ENCODE measurements at places on chromosomes 11 and 22. TPM values are rescaled to one million over a fixed set of nuclear protein-coding genes. Genes with fewer than 3 reads are reported as not detected.
A peak's percentile ranks its signal among the peaks of the same experiment; 100 is the strongest.

DNA sequence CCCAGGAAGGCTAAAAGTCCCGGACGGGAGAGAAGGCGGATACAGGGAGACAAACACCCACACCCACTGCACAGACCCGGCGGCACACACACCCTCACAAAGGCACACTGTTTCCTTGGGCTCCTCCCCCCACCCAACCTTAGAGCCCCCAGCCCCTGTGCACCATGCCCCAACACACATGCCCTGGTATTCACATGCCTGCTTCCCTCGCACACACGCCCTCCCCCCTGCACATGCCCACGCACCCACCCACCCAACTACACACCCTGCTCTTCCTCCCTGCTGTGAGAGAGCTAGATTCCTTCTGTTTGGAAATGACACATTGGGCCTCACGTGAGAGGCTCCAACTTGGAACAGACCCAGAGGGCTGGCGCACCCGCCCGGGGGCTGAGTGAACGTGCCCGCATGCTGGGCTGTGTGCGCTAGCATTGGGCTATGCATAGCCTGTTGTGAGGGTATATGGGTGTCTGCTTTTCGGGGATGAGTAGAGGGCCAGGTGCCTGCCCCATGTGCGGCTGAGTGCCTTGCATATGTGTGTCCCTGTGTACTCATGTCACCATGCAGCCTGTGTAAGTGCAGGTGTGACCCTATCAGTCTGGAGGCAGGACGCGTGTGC lies 518 bp upstream of the CHRM1 start:
- H3K4me1 ChIP-seq: peaks cover 14% of the 10 kb centered on the region
- peaks cover 76% of the 10 kb centered on the region for H3K27me3 ChIP-seq
- no peak overlapping the region for H3K4me3 ChIP-seq
- DNase-seq: no peak
- H3K36me3 ChIP-seq: no peaks in the 10 kb centered on the region

- no peaks in the 10 kb centered on the region for H3K36me3 ChIP-seq
- peak overlapping the region; percentile 78 for H3K27ac ChIP-seq
- peak overlapping the region; percentile 90 for H3K4me3 ChIP-seq
- H3K27me3 ChIP-seq: peaks cover 15% of the 10 kb centered on the region
- DNase-seq: no peak
These were observed 1.1 kb upstream of the IGSF9B start for GRCh38 chr11:133957900-133958299.

CD81 gene
- 194 TPM for total RNA-seq

DNA sequence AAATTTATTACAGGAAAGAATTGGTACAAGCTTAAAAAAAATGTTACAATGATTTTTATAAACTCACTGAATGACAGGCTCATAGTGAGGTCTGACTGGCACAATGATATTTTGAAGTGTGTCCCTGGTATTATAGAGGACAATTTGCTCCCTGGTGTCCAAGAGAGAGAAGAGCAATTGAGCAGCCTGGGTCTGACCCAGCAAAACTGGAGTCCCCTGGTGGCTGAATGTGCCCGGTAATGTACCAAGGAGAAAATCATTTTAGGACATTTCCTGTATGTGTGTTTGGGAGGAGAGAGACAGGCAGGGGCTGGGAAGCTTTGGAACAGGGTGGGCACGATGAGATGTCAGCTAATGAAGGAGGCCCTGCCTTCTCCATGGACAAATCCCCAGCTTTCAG lies 125.3 kb downstream of the APOL5 start:
- H3K27me3 ChIP-seq: peaks cover 39% of the 10 kb centered on the region
- DNase-seq: no peak
- peaks cover 15% of the 10 kb centered on the region for H3K4me1 ChIP-seq
- H3K36me3 ChIP-seq: peaks cover 2% of the 10 kb centered on the region
- no peak overlapping the region for H3K27ac ChIP-seq

GRCh38 chr11:76678321-76678720 lies 7.8 kb upstream of the LRRC32 start:
- peaks cover 14% of the 10 kb centered on the region for H3K4me1 ChIP-seq
- H3K27ac ChIP-seq: no peak overlapping the region
- peaks cover 17% of the 10 kb centered on the region for H3K27me3 ChIP-seq
- H3K36me3 ChIP-seq: no peaks in the 10 kb centered on the region
- DNase-seq: no peak
- H3K4me3 ChIP-seq: peak overlapping the region; percentile 9

- DNase-seq: no peak
- H3K27ac ChIP-seq: no peak overlapping the region
- H3K27me3 ChIP-seq: peaks cover 13% of the 10 kb centered on the region
- no peak overlapping the region for H3K4me3 ChIP-seq
- peaks cover 8% of the 10 kb centered on the region for H3K4me1 ChIP-seq
- H3K36me3 ChIP-seq: no peaks in the 10 kb centered on the region
These were observed 33.3 kb downstream of the KCNC1 start for GRCh38 chr11:17767914-17768313.

P2RX3 gene
- total RNA-seq: not detected

GRCh38 chr11:72069787-72070251 lies 10.5 kb downstream of the NUMA1 start:
- no peak for DNase-seq
- H3K4me1 ChIP-seq: peaks cover 32% of the 10 kb centered on the region
- peak overlapping the region; percentile 51 for H3K27ac ChIP-seq
- no peaks in the 10 kb centered on the region for H3K27me3 ChIP-seq

DNA sequence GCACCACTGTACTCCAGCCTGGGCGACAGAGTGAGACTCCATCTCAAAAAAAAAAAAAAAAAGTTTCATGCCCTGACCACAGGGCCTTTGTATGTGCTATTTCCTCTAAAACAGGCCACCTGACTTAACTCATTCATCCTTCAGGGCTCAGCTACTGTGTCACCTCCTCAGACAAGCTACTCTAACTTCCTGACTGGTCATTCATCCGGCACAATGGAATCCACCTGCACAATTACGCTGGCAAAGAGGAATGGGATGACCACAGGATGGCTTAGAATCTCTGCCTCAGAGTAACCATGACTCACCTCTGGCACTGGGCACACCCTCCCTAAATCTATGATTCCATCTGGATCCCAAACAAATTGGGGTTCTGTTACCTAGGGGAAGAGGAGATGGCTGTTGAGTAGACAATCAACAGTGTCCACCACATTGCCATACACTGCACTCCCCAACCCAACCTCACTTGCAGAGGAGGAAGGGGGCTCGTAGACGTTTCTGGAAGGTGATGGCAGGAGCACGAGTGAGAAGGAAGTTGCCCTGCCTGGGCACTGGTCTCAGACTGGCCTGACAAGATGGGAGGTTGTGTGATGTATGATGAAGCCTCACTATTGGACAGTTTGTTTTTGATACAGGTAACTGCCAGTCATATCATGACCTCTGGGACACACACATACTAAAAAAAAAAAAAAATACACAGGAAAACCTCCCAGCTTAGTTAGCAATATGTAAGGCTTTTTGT lies 22.8 kb upstream of the HMOX1 start:
- DNase-seq: no peak
- H3K4me3 ChIP-seq: no peak overlapping the region
- no peak overlapping the region for H3K27ac ChIP-seq
- no peaks in the 10 kb centered on the region for H3K36me3 ChIP-seq
- H3K4me1 ChIP-seq: no peaks in the 10 kb centered on the region

GRCh38 chr11:44147751-44148150 lies 52.3 kb downstream of the EXT2 start:
- H3K4me3 ChIP-seq: no peak overlapping the region
- peaks cover 2% of the 10 kb centered on the region for H3K4me1 ChIP-seq
- H3K27ac ChIP-seq: no peak overlapping the region
- no peaks in the 10 kb centered on the region for H3K27me3 ChIP-seq

C11orf21 gene
- total RNA-seq: 89.1 TPM

APOL5 gene
- total RNA-seq: not detected

DNA sequence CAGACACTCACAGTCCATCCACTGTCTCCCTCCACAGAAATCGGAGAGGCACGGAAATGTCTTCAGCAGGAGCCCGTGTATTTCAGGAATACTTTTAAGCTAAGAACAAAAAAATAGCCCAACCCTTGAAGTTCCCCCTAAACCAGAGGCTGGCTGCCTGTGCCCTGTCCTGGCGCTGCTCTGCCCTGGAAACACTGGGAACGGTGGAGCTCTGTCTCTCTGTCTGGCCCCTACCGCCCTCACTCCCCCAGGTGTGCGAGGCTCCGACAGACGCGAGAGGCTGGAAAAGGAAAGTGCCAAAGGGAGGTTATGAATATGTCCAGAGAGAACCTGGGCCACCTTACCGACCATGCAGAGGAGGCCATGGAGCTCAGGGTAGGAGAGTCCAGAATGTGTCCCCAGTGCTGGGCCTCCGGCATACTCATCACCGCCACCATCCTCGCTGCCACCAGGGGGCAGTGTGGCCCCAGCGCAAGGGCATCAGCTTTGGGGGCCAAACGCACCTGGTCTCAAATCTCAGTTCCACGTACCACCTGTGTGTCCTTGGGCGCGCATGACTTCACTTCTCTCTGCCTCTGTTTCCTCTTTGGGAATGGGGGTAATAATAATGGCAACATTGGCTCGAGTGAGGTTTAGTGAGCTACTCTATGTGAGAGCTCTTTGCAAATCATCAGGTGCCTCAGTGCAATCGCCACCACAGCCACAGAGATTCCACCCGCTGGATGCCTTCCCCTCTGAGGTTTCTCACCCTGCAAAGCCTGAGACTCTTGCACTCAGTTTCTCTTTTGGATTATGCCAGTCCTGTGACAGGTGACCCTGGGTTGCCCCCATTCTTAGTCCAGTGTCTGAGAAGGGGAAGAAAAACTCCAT lies 10.4 kb upstream of the SLCO2B1 start:
- peak; percentile 74 for DNase-seq
- H3K27me3 ChIP-seq: peaks cover 34% of the 10 kb centered on the region
- H3K4me3 ChIP-seq: no peak overlapping the region
- no peaks in the 10 kb centered on the region for H3K36me3 ChIP-seq
- H3K27ac ChIP-seq: no peak overlapping the region

HDAC10 gene
- total RNA-seq: 95.5 TPM

DNA sequence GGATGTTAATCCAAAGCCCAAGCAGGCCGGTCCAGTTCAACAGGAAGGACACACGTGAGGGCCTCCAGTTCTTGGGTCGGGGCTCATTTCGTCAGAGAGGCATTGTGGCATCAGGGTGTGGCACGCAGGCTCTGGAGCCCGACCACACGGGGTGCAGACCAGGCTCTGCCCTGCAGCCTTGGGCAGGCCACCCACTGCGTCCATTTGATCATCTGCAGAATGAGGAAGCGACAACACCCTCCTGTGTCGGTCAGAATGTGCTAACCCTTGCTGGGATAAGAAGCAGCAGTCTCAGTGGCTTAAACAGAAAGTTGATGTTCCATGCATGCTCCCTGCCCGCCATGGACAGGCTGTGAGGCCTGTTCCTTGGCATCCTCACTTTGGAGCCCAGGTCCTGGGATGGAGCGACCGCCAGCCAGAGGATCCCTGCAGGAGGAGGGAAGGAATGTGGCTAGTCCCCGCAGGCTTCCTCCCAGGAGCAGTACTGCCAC lies 10.8 kb downstream of the RIBC2 start:
- peaks cover 16% of the 10 kb centered on the region for H3K27me3 ChIP-seq
- H3K36me3 ChIP-seq: no peaks in the 10 kb centered on the region
- no peak overlapping the region for H3K4me3 ChIP-seq
- H3K27ac ChIP-seq: no peak overlapping the region

GRCh38 chr11:100726680-100727079 lies 39.6 kb downstream of the ARHGAP42 start:
- DNase-seq: no peak
- H3K27ac ChIP-seq: no peak overlapping the region
- no peaks in the 10 kb centered on the region for H3K4me1 ChIP-seq
- no peak overlapping the region for H3K4me3 ChIP-seq

DNA sequence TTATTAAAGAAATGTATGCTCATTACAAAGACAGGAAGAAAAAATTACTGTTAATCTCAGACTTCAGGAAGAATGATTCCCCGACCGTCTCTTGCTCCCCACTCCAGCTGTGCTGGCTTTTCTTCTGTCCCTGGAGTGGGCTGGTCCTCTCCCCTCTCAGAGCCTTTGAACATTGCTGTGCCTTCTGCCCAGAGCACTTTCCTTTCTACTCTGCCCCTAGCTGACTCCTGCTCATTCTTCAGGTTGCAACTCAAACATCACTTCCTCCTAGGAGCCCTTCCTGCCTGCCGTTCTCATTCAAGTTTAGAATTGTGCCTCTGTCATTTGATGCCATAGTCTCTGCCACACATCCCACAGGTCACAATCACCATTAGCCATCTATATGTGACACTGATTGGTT lies 329.5 kb downstream of the MIAT start:
- H3K27ac ChIP-seq: no peak overlapping the region
- peaks cover 10% of the 10 kb centered on the region for H3K27me3 ChIP-seq
- H3K36me3 ChIP-seq: no peaks in the 10 kb centered on the region
- H3K4me1 ChIP-seq: no peaks in the 10 kb centered on the region
- H3K4me3 ChIP-seq: no peak overlapping the region

GRCh38 chr22:42170946-42171345 lies 40.3 kb upstream of the CYP2D6 start:
- peaks cover 2% of the 10 kb centered on the region for H3K36me3 ChIP-seq
- no peak overlapping the region for H3K4me3 ChIP-seq

DNA sequence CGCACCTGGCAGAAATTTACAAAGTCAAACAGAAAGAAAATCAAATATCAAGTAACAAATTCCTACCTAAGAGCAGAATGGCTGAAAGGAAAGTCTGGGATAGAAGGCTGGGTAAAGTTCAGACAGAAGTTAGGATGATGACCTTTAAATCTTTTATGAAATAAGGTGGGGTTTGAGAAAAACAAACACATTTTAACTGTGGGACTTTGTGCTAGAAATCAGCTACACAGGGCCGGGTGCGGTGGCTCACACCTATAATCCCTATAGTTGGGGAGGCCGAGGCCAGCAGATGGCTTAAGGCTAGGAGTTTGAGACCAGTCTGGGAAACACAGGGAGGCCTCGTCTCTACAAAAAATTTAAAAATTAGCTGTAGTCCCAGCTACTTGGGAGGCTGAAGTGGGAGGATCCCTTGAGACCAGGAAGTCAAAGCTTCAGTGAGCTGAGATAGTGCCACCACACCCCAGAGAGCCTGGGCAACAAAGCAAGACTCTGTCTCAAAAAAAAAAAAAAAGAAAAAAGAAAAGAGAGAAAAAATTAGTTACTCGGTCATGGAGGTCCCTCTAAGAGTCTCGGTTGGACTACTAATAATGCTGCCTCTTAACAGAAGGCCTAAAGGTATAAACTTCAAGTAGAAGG lies 119.7 kb upstream of the BID start:
- peaks cover 9% of the 10 kb centered on the region for H3K36me3 ChIP-seq
- no peak overlapping the region for H3K4me3 ChIP-seq
- H3K27ac ChIP-seq: no peak overlapping the region
- no peak for DNase-seq
- no peaks in the 10 kb centered on the region for H3K27me3 ChIP-seq

DNA sequence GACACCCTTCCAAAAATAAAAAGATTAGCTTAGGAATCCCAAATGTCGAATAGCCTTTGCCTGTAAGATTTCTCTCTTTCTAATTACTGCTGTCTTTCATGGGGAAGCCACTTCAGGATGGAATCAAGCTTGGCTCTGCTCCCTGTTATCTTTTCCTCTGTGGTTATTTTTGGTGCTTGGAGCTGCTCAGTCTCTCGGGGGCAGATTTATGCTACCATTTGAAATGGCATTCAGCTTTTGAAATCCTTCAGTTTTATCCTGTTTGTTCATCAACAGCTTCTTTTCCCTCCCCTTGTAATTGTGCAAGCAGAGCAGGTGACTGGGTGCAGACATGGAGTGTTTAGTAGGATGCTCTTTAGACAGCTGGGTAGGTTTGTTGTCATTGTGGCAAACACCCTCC lies 111.0 kb downstream of the DBX1 start:
- no peak overlapping the region for H3K4me3 ChIP-seq
- H3K27me3 ChIP-seq: peaks cover 7% of the 10 kb centered on the region
- DNase-seq: no peak

Data from T-helper 17 cell (primary cell).